ENCODE measurements at places on chromosomes 3 and 15.

- no peak for DNase-seq
These were observed 68.3 kb upstream of the GLCE start for GRCh38 chr15:69092159-69092558.

DNA sequence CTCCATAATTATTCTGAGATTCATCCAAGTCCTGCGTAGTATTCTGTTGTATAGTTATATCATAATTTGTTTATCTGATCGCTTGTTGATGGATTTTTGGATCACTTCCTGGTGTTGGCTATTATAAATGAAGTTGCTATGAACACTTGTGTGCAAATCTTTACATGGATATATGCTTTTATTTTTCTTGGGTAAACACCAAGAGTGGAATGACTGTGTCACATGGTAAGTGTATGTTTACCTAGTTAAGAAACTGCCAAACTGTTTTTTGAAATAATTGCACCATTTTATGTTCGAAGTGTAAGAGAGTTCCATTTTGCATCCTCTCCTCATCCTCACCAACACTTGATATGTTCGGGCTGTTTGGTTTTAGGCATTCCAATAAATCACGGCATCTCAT, 360.4 kb upstream of the FRG2C start:
- no peak for DNase-seq

DNA sequence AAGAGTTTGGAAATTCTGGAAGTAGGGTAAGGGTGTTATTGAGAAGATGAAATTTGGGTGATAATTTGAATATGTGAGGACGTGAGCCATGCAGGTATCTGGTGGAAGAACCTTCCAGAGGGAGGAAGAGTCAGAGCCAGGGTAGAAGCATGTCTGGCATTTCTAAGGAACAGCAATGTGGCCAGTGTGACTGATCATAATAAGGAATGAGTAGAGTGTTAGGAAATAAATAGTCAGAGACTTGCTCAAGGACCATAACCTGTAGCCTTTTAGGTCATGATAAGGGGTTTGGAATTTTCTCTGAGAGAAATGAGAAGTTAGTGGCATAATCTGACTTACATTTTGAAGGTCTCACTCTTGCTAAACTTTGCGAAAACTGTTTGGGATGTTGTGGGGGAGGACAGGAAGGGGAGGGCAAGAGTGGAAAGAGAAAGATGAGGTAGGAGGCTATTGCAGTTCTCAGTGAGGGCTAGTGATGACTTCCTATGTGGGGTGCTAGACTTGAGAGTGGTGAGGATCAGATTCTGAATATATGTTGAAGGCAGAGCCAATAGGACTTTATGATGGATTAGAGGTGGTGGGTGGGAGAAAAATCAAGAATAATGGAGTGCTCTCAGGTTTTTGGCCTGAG, 568.3 kb downstream of the AGBL1 start:
- DNase-seq, result no peak

DNA sequence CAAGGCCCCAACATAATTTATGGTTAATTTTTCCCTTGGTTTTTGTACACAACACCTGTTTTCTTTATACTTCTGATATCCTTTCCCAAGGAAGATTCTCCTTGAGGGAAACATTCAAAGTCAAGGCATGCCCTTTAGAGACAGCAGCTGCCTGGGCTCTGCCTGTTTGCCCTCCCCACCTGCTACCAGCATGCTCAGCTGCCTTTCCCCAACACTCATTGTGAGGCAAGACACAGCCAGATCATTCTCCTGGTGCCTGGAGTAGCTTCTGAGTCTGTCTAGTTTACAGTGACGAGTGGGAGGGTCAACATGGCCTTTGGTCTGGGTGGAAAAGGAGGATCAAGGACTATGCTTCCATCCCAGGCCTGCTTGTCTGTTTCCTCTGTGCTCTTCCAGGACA, 132.5 kb downstream of the EPHB1 start:
- no peak for DNase-seq
